ENCODE measurements at places on chromosomes 7 and 10.
A peak's percentile ranks its signal among the peaks of the same experiment; 100 is the strongest.

- no peak overlapping the region for H3K27ac ChIP-seq
- no peak for DNase-seq
- H3K27me3 ChIP-seq: no peaks in the 10 kb centered on the region
- no peak overlapping the region for H3K4me3 ChIP-seq
- no peaks in the 10 kb centered on the region for H3K4me1 ChIP-seq
Measured at GRCh38 chr7:41566581-41566980, 136.3 kb downstream of the INHBA start.

DNA sequence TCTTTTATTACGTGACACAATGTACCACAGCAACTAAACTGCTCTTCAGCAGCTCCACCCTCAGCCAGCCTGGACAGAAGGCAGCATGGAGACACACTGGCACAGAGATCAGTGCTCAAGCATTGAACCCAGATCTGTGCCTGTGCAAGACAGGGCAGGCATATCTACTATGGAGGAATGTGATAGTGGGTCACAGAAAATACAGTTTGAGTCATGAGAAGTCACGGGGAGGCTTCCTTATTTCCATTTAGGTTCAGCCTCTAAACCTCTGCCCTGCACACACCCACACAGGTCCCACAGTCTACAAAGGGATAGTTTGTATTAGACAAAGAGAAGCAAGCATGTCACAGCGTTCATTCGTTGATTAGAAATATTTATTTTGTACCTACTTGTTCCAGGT, 187.4 kb upstream of the AGR3 start:
- no peak for DNase-seq
- no peaks in the 10 kb centered on the region for H3K4me1 ChIP-seq
- H3K4me3 ChIP-seq: no peak overlapping the region
- no peak overlapping the region for H3K27ac ChIP-seq
- H3K36me3 ChIP-seq: no peaks in the 10 kb centered on the region

- H3K4me1 ChIP-seq: peaks cover 44% of the 10 kb centered on the region
- H3K27ac ChIP-seq: peak overlapping the region; percentile 93
- DNase-seq: no peak
- no peaks in the 10 kb centered on the region for H3K36me3 ChIP-seq
- H3K27me3 ChIP-seq: no peaks in the 10 kb centered on the region
- peak overlapping the region; percentile 16 for H3K4me3 ChIP-seq
Measured at GRCh38 chr10:46020344-46020657, 10.1 kb downstream of the NCOA4 start.

- H3K27me3 ChIP-seq: no peaks in the 10 kb centered on the region
- H3K27ac ChIP-seq: no peak overlapping the region
- H3K4me1 ChIP-seq: no peaks in the 10 kb centered on the region
- DNase-seq: no peak
- no peaks in the 10 kb centered on the region for H3K36me3 ChIP-seq
Measured at GRCh38 chr10:9010931-9011670, 956.6 kb downstream of the GATA3 start.

GRCh38 chr7:26662646-26663045, 201.7 kb downstream of the SKAP2 start:
- no peak for DNase-seq
- no peak overlapping the region for H3K4me3 ChIP-seq
- no peaks in the 10 kb centered on the region for H3K4me1 ChIP-seq
- no peak overlapping the region for H3K27ac ChIP-seq

GRCh38 chr10:117664288-117664687, 121.7 kb downstream of the EMX2 start:
- no peak for DNase-seq
- no peaks in the 10 kb centered on the region for H3K4me1 ChIP-seq
- no peaks in the 10 kb centered on the region for H3K27me3 ChIP-seq
- H3K27ac ChIP-seq: no peak overlapping the region
- no peak overlapping the region for H3K4me3 ChIP-seq
- H3K36me3 ChIP-seq: no peaks in the 10 kb centered on the region

GRCh38 chr10:23067939-23068775, 27.2 kb upstream of the MSRB2 start:
- H3K36me3 ChIP-seq: no peaks in the 10 kb centered on the region
- DNase-seq: peak; percentile 83
- H3K4me3 ChIP-seq: no peak overlapping the region
- H3K4me1 ChIP-seq: peaks cover 9% of the 10 kb centered on the region
- H3K27ac ChIP-seq: no peak overlapping the region
- no peaks in the 10 kb centered on the region for H3K27me3 ChIP-seq

DNA sequence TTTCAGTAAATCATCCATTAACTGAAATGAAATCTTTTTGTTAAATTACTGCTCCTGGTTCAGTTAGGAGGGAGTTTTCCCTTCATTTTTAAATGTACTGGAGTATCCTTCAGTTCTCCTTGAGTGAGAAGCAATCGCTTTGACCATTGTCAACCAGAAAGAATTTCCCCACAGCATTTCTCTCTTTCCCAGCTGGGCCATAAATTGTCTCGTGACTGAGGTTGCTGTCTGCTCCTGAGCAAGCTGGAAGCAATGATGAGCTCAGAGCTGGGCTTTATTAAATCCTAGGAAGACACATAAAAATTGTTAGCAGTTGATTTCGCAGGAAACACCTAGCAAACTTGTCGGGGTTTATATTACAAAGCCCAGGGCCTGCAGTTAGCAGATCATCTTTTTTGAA, 102.0 kb upstream of the INSYN2A start:
- no peak for DNase-seq
- H3K27ac ChIP-seq: no peak overlapping the region
- no peak overlapping the region for H3K4me3 ChIP-seq
